ENCODE measurements at places on chromosomes 11 and 22.

- DNase-seq = no peak
Observed at GRCh38 chr22:35783943-35784614, 66.4 kb downstream of the APOL5 start.

GRCh38 chr11:126115816-126116331, 53.2 kb upstream of the CDON start:
- DNase-seq = peak; percentile 24

GRCh38 chr11:83195143-83195466, 1.6 kb downstream of the ANKRD42 start:
- no peak for DNase-seq

GRCh38 chr11:12013781-12014180, 5.4 kb upstream of the DKK3 start:
- DNase-seq = no peak

- DNase-seq = no peak
Observed at GRCh38 chr11:116275635-116276034, 497.2 kb downstream of the BUD13 start.

- DNase-seq = no peak
Observed at GRCh38 chr11:43872995-43873394, 7.6 kb upstream of the ALKBH3 start.

- DNase-seq = no peak
Observed at GRCh38 chr22:49733631-49734030, 94.0 kb downstream of the BRD1 start.

GRCh38 chr11:12517306-12517705, 139.9 kb downstream of the PARVA start:
- no peak for DNase-seq

- DNase-seq = no peak
Observed at GRCh38 chr11:116903090-116903489, 65.7 kb upstream of the APOA1 start.

- no peak for DNase-seq
Observed at GRCh38 chr11:75577207-75577606, 15.2 kb downstream of the SERPINH1 start.

GRCh38 chr11:44752713-44753112, 26.0 kb downstream of the TSPAN18 start:
- DNase-seq = no peak

DNA sequence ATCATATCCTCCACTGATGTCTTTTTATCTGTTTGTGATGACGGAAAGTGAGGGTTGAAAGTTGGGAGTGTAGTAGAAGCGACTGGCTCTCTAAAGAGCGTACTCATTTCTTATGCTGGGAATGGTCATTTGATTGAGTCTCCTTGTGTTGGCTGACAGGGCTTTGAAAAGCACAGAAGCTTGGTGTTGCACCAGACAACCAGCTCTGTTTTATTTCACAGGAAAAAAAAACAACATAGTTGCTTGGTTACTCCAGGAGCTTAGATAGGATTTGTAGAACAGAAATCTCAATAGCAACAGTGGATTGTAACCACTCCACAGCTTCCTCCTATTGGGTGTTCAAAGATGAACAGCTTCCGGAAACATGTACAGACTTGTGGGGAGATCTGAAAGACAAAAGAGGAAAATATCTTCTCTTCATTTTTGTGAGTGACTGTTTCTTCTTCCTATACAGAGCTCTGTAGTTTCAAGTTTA, 2.7 kb downstream of the RBM14 start:
- no peak for DNase-seq

DNA sequence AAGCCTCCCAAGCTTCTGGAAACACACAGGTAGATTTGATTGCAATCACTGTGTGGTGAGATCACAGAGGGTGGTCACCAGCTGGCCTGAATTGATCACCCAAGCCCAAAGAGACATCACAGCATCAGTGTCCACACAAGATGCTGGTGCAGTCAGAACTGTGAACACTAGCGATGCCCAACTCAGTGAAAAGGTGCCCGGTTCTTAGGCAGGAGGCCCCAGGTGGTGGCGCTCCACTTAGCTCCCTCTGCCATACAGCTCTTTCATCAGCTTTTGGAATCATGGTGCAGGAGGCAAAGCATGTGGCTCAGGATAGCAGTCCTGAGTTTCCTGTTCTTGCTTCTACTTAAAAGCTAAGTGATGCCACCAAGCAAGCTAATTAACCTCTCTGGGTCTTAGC, 11.1 kb downstream of the DGCR2 start:
- DNase-seq = no peak

- no peak for DNase-seq
Observed at GRCh38 chr11:108562746-108563581, 30.6 kb downstream of the EXPH5 start.

GRCh38 chr11:73218106-73218829, at the start of gene P2RY2:
P2RY2 (plus strand) TSS chr11:73218281; CDS start chr11:73234160, 15,879 bp downstream.
- no peak for DNase-seq

DNA sequence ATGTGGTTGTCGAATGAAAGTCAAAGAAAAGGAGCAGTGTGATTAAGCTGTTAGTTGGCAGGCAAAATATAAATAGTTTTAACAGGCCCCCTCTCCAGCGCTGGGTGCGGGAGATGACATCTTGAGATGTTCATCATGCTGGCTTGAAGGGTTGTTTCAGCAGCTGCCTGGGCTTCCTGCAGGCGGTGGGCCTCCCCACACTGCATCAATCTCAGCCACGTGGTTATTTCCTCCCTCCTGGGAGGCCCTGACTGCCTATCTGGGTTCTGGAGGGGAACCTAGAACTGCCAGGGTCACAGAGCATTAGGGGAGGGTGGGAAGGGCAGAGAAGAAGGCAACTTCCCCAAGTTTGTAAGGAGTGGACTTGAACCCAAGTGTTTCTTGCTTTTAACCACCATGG, 173.3 kb upstream of the SYT13 start:
- no peak for DNase-seq

- no peak for DNase-seq
Observed at GRCh38 chr11:62477927-62478326, 59.1 kb downstream of the SCGB1A1 start.

DNA sequence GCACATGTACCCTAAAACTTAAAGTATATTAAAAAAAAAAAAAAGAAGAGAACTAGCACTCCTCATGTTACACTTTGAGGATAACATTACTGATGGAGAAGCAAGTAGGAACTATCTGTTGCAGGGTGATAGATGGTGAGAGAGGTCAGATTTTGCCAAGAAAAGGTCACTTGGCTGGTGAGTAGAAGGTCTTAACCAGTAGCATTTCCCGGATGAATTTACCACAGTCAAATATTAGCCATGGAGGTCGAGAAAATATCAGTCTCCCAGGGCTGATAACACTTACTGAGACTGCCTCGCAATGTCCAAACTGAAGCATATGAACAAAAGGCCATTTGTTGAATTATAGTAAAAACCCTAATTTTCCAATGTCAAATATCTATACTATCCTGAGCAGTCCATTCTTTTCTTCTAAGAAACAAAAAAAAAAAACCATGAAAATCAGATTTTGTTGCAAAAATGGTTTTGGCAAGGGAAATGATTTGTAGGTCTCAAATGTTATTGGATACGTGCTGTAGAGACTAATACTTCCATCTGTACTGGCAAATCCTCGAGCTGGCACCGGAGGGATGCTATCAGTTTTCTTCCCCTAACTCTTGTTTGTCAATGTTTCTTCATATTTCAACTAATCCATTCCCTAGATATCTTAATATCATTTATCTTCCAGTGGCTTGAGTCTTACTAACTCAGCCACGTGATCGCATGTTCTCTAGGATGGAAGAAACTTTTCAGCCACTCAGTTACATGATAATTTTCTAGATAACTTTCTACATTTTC, 14.5 kb upstream of the BBOX1 start:
- DNase-seq = no peak

DNA sequence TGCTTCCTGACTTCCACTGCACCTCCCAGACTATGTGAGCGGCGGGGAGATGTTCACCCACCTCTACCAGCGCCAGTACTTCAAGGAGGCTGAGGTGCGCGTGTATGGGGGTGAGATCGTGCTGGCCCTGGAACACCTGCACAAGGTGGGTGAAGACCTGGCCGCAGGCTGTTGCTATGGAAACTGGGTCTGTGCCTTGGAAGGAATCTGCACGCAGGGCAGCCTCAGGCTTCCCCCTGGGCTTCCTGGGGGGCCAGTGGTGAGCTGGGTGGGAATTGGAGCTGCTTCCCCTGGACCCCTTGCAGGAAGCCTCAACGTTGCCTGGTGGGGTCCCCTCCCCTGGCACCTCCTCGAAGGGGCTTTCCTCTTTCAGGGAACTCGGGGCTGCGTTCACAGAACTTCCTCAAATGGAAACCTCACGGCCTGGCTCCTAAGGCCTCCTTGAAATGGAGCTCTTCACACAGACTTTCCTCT, 1.5 kb downstream of the RPS6KA4 start:
- no peak for DNase-seq

DNA sequence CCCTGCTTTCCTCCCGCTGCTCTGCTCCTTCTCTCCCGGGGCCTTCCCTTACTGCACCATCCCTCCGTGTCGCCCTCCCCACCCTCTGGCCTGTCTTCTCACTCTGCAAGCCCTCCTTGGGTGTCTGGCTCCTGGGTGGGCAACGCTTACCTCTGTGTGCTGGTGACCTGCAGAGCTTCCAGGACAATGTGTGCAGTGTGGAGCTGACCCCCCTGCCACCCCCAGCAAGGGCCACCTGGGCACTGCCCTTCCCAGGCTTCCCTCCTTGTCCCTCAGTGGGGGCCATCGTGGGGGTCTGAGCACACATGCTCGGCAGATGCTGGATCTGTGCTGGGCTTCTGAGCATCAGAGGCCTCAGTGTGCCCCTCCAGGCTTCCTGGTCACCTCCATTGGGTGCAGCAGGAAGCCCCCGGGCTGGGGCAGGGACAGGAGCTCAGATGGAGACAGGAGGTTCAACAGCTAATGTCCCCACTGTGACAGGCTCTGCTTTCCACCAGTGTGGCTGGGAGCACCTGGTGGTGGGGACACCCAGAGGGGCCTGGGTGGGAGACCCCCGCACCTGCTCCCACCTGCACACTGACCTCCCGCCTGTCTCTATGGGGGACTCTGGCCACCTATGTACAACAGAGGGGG, 7.8 kb upstream of the BRSK2 start:
- DNase-seq = no peak

DNA sequence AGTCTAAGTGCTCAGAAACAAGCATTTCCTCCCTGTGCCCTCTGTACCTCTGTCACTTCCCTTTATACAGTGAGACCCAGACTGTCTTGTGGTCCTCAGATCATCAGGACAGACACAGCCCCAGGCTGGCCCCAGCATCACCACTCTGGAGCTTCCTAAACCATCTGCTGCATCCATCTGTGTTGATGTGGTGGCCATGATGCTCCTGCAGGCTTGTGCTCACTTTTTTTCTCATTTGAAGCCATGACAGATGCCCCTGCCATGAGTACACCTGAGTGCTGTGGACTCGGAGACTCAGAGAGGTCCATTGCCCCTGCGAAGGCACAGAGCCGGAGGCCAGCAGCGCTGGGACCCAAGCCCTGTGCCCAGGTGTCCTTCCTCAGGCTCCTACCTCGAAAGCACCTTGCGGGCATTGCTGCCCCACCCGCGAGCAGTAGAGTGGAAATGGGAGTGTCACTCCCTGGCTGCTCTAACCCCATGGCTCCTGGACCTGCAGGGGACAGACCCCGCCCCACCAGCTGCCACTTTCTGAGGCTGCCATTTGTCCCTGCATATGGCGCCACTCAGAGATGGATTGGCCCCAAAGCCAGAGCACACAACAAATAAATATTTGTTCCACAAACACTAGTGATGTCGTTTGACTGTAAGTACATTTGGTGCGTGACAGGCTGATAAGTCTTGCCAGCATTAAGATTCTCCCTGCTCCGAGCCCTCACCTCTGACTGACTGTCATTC, 593.5 kb downstream of the TBC1D22A start:
- DNase-seq = no peak

DNA sequence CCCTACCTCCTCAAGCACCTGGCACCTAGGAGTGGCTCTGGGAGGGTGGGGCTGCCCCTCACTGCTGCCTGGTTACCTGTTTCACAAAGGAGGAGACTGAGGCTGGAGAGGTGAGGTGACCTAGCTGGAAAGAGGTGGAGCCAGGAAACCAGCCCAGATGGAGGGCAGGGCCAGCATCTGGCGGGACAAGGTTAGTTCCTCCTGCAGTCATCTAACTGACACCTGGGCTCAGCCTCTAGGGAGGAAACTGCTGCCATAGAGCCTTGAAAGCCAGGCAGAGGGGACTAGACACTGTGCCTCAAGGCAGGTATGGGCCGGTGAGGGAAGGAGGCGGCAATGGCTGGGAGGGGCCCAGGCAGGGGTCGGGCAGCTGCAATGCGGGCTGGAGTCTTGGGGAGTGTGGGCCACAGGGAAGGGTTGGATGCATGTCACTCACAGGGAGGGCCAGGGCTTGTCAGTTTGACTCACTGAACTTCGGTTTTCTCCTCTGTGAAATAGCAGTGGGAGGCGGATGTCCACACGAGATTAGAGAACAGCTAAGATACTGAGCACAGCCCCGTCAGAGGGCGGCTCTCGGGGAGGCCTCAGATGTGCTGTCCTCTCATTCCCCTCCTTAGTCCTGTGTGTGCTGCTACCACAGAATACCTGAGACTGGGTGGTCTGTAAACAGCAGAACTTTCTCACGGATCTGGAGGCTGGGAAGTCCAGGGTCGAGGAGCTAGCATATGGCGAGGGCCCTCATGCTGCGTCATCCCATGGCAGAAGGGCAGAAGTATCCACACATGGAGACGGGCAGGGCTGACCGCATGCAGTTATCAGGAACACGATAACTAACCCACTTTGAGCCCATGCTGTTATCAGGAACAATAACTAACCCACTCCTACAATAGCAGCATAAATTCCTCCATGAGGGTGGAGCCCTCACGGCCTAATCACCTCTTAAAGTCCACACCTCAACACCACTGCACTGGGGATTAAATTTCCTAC, 16.1 kb downstream of the MGAT3 start:
- DNase-seq = no peak

DNA sequence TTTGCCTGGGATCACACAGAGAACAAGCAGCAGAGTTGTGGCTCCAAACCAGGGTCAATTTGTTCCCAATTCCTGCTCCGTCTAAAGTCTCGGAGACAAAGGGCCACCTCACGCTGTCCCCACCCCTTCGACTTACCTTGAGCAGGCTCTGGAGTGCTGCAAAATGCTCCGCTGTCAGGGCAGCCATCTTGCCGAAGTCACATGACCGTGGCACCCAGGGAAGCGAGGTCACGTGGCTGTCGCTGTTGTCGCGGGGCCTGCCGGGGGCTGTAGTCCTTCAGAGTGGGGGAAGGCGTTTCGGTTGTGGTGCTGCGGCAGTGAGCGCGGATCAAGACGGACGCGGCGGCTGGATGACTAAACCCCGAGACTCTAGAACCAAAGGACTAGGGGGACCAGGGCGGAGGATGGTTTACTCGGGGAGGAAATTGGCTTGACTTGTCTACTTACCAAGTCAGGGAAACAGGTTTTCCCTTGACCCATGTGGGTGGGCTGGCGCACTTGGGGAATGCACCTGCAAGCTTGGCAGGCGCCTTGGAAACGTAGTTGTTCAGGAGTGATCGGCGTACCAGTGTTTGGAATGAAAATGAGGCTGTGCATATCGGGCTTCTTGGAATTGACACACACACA, at the start of gene COMMD9:
COMMD9 (minus strand) TSS at position 199 of the 627 bp plus-strand sequence; CDS start at position 187, 12 bp downstream.
- DNase-seq = peak; percentile 96

All from hypothalamus (tissue), 51 donors.